Activated CD8-positive, alpha-beta memory T cell treated with anti-CD3 and anti-CD28 coated beads for 1 hour (primary cell): ENCODE measurements at places on chromosomes 1 and 21.

GRCh38 chr1:27658951-27659496 lies 13.0 kb downstream of the IFI6 start:
- DNase-seq: no peak

DNA sequence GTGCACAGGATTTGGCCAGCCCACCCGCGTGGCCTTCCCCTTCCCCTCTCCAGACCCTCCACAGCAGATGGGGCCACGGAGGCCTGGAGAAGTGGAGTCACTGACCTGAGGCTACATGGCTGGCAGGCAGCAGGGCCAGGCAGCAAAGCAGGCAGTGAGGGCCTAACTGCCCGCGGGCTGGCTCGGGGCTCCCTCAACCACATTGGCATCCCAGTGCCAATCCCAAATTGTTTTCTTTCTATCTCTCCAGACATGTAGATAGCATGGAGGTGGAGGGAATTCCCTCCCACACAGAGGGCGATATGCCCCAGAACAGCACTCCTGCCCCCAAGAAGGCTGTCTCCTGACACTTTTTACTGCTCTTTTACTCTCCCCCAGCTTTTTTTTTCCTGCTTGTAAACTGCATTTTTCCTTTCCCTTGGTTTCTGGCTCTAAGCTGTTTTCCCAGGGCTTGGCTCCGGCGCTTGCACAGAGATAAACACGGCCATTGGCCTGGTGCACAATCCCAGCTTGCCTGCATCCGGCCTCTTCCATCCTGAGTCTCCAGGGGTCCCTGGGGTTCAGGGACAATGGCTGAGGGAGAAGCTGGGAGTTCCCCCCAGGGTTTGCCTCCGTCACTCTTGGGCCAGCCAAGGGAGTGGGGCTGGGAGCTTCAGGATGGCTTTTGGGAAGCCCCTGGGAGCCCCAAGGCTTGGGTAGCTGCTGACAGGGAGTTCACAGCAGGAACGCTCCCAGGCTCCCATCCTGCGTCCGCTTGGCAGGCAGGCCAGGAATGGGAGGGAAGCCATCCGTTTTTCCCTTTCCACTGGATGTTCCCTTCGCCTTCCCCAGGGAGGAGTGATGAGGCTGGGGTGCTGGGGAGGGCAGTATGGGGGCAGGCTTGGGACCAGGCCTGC lies 7.0 kb downstream of the EPHX1 start:
- no peak for DNase-seq

DNA sequence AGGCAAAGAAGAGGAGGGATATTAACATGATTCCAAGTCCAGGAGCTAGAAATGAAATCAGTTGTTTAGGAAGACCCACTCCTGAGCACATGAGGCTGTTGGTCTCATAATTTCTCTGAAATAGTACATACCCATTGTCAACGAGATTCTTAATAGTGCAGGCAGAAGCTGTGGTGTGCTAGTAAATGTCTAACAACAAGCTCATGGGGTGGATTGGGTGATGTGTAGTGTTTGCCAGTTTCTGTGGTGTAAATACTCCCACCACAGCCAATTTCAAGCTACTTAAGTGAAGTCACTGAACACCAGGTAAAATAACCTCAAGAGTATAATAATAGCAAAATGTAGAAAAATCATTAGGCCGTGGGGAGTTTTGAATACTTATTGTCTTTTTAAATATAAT lies 42.0 kb downstream of the SYF2 start:
- no peak for DNase-seq

DNA sequence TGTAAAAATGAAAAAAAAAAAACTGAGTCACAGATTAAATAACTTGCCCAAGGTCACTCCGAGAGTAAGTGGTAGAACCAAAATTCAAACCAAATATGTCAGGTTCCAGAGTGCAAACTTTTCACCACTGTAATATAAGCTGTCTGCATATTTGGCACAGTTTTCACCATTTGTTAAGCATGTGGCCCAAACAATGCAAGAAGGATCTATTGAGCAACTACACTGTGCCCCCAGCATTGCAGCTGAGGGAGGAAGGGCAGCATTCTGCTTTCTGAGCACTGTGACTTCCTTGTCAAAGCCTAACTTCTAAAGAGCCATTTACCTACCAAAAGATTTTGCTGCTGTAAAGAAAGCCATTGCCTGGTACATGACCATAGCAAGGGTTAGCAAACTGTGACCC lies 133.4 kb downstream of the SYT2 start:
- DNase-seq: no peak

GRCh38 chr1:14975119-14975518 lies 178.4 kb upstream of the TMEM51 start:
- no peak for DNase-seq

DNA sequence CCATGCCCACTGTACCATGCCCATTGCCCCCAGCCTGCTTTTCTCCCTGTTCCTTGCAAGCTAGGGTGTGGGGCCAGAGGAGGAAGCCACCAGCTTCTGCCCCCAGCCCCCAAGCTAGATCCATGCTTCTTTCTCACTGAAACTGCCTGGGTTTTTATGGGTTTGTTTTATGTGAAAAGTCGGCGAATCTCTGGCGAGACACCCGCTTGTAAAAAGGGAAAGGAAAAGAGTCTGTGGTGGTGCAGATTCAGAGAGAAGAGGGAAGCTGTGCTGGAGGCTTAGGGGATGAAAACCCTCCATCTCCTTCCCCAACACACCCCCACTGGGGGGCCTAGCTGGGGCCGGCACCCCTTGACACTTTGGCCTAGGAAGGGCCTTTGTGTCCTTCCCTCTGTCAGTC lies 26.2 kb downstream of the GRHL3 start:
- no peak for DNase-seq

GRCh38 chr1:208499601-208500000 lies 255.4 kb upstream of the PLXNA2 start:
- no peak for DNase-seq

GRCh38 chr1:75083223-75083622 lies 51.0 kb upstream of the LHX8 start:
- no peak for DNase-seq

GRCh38 chr1:155172732-155173477 lies at the start of gene KRTCAP2:
Gene KRTCAP2, minus strand, starts transcription at chr1:155173304. Its CDS starts 80 bp downstream, at chr1:155173224.
- peak; percentile 88 for DNase-seq

DNA sequence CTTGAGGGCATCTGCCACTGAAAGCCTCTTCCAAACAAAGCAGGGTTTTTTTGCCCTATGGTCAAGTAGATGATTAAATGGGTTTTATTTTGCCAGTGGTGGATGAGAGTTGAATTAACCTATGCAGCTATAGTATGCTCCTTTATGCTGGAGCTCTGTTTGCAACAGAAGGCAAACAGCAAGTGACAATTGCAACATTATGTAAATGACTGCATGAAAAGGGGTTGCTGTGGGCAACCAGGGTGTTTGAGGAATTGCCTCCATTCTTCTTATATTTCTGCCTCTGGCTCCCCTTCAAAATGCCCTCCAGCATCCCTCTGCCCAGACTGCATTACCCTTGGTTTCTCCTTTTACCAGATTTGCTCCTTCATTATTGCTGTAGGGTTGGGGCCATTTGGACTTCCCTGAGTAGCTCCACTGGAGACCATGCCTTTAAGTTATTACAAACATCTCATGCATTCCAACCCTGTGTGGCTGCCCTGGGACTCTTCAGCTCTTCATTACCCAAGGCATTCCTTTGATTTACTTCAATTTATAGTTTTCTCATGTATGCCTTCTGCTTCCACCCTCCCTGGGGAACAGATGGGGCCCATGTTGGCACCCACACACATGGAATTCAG lies 398.4 kb downstream of the PRDM2 start:
- no peak for DNase-seq

- DNase-seq: no peak
Measured at GRCh38 chr1:116218922-116219321, 107.7 kb downstream of the MAB21L3 start.

DNA sequence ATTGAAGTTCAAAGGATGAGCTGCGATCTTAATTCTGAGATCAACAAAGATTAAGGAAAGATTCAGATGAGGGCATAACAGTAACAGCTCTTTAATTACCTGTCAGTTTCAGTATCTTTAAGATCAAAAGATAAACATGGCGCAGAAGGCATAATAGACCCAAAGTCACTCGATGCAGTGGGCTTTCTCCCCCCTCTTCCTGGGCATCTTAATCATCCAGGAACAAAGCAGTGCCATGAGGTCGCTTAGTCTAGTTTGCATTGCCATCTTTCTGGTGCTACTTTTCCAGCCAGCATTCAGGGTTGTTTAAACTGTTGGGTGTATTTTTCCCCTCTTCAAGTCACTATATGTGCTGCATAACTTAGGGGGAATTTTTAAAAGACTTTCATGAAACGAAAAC lies 72.3 kb downstream of the HUNK start:
- no peak for DNase-seq

DNA sequence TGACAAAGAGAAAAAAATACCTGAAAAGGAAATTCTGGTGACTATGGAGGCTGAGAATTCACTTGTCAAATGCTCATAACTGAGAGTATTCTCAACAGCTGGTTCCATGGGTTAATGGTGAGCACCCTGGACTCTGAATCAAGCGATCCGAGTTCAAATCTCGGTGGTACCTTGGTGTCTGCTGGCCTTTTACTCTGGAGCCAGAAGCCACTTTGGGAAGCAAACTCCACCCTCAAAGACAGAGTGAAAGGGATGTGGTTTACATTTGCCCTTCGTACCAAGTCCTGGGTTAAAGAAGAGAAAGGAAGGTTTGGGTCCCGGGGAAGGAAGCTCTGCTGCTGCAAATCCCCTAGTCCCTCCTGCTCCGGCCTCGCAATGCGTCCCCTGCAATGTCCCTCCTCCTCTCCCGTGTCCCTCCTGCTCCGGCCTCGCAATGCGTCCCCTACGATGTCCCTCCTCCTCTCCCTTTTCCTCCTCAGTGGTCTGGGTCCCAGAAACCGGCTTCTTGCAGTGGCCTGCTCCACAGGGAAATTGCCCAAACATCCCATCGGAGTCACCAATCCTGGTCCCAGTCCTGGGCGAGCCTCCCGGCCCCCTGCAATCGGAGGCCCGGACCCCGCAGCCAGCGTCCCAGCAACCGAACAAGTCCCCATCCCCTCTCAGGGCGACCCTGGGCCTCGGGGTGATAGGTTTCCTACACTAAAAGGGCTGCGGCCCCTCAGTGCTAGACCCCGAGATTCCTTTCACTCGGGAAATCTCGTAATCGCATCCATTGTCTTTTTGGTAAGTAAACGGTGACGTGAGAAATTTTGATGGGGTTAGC lies 129.4 kb downstream of the PPIAL4G start:
- no peak for DNase-seq

- no peak for DNase-seq
Measured at GRCh38 chr1:17101261-17101660, 18.0 kb downstream of the PADI2 start.

DNA sequence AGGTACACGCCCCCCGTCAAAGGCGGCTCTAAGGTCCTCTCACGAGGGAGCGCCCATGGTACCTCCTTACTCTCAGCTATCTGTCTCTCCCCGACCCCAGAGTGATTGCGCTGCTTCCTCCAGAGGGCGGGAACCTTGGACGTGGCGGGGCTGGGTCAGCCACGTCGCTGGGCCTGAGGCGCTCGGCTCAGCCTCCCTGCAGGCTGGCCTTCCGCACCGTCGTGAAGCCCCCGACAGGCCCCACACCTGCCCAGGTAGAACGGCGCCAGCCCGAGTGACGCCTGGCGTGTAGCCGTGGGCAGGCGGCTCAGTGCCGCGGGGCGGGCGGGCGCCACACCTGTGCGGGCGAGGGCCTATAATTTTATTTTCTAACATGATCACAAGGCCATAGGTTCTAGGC lies 122.2 kb upstream of the BEND5 start:
- no peak for DNase-seq

DNA sequence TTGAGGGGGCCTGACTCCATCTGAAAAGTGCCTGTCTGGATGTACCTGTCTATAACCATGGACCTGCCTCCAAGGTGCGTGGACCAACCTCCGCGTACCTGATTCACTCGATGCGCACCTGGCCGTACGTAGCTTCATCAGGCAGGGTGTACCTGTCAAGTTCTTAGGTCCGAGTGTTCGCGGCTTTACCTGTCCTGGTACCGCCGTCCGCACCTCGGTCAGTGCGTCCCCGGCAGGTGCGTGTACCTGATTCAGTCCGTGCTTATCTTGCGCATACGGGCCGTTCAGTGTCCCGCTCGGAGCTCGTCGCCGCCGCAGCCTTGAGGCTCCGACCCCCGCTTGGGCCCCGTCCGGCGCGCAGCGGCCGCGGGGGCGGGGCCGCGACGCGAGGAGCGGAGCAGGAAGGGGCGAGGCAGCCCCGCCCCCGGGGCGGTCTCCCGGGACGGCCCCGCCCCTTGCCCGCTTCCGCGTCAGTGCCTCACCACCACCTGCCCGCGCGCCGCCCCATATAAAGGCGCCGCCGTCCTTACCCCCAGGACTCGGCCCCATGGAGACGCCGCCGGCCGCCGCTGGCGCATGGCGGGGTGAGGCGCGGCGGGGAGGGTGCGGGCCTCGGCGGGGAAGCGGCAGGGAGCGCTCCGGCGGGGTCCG lies at the start of gene ZC3H12A:
ZC3H12A (plus strand) TSS at position 535 of the 651 bp plus-strand sequence. CDS start 917 bp downstream, outside the sequence.
- peak; percentile 76 for DNase-seq

DNA sequence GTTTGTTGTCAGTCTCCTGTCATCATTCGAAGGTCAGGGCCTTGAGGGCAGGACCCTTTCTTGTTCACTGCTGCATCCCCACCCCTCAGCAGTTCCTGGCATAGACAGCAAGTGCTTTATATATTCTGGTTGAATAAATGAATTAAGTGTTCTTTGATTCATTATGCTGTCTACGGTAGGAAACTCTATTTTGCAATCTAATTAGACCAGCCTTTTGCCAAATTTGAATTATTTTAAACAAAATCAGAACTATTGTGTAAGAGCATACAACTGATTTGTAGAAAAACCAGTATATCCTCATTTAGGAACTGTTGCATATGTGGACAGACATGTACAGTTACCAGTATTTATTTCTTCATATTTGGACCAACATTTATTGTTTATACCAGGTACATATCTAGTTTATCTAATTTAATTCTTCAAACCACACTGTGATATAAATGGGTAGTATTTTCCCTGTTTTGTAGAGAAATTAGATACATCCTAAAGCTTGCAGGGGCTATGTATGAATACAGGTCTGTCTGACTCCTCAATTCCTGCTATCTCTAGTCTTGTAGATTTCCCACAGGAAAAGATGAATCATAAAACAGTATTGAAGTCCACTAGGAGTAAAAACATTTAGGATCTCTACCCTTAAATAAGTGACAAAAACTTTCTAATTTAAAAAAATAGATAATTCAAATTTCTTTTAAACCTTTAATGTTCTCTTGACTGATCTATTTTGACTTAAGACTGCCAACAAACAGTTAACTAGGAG lies 10.4 kb downstream of the MGST3 start:
- DNase-seq: no peak

- no peak for DNase-seq
Measured at GRCh38 chr1:238501290-238501689, 610.6 kb upstream of the ZP4 start.

DNA sequence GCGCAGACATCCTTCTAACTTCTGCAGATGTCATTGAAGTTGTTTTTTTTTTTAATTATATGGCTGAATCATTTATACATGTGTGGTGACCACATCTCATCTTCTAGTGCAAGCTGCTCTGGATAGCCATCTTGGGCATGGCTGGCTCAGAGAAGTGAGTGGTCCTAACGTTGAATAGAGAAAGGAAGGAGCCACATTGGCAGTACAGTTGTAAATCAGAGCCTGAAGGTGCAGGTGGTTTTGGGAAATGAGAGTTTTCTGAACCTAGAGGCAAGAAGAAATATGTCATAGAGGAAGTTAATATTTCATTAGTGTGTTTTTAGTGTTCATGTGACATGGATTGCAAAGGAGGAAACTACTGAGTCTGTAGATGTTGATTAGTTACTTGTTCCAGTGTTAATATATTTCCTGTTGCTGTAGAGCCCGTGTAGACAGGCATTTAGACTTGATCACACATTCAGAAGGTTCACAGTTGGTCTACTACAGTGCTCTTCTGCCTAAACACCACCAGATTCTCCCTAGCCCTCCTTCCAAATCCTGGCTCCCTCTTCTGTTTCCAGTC lies 163.7 kb downstream of the ROR1 start:
- DNase-seq: no peak

- DNase-seq: no peak
Measured at GRCh38 chr1:50420689-50421365, 2.4 kb downstream of the DMRTA2 start.
